ENCODE measurements at places on chromosomes 16 and 17.

- no peak for DNase-seq
These were observed 2.3 kb upstream of the DPH1 start for GRCh38 chr17:2027528-2028233.

DNA sequence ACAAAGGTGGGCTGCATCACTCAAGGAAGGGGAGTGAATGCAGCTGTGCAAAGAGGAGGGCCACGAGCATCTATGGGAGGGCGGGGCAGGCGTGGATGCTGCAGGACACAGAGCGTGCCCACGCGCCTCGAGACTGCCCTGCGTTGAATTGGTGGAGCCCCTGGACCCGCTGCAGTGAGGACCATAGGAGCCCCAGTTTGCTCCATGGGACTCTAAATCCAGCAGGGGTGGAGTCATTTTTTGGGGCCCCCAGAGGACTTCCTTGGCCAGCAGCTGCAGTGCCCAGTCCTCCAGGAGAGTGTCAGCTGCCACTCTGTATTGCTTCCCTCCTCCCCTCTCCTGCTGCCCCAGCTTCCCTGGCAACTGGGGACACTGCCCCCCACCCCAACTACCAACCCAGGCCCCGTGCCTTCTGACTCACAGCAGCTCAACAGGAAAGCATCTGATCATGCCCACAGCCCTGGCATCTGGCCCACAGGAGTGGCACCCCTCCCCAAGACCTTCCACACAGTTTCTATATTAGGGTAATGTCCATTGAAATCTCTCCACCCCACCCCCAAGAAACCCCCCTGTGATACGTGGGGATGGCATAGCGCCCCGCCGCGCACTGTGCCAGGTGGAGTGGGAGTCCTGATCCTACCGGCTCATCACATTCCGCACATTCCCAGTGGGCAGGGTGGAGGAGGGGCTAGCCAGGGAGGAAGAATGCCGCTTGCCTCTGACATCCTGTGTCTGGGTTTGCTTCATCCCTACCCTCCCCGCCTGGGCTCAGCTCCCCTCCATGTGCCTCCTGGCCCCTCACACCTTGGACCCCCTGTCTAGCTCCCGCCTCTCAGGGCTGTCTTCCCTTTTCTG lies 27.8 kb upstream of the ITGA3 start:
- DNase-seq: peak; percentile 43

DNA sequence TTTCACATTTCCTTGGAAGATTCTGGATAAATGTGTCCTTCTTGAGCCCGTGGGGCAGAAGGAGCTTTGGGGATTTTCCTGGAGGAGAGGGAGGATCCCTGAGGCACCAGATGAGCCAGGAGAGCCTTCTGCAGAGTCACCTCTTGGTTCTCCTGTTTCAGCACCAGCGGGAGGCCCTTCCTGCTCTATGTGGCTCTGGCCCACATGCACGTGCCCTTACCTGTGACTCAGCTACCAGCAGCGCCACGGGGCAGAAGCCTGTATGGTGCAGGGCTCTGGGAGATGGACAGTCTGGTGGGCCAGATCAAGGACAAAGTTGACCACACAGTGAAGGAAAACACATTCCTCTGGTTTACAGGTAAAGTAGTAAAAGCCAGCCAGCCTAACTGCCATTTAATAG lies 77.1 kb downstream of the ARSG start:
- no peak for DNase-seq

DNA sequence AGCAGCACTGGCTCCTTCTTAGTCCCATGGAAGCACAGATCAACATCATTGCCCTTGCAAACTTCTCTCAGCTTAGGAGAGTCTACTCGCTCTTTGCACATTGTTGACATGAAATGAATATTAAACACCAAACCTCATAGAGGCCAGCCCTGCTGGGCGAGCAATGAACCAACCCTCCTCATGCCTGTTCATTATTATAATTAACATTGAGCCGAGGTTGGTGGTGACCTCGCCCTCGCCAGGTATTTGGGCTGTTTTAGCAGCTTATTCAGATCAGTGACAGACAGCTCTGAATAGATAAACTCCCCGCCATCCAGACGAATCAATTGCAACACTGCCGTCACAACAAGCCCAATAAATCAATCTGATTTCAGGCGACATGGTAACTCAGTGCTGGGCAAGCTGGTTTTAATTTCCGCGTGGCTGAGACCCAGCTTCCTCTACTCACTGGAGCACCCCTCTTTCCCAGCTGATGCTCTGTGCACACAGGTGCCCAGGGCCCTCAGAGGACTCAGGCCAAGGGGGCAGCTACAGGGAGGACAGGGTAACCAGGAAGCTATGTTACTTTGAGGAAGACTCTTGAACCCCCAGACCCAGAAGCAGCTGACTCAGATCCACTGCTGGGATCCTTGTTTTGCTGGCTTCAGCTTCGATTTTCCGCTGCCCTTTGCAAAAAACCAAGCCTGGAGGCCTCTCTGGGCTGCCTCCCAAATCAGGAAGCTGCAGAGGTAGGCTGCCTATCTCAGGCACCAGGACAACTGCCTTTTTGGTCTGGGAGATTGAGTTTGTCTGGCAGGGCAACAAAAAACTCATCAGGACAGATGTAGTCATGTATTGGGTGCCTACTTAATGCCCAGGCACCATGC lies 10.7 kb upstream of the SEZ6 start:
- DNase-seq: no peak

- DNase-seq: no peak
These were observed 7.3 kb downstream of the CSF3 start for GRCh38 chr17:40022497-40022896.

DNA sequence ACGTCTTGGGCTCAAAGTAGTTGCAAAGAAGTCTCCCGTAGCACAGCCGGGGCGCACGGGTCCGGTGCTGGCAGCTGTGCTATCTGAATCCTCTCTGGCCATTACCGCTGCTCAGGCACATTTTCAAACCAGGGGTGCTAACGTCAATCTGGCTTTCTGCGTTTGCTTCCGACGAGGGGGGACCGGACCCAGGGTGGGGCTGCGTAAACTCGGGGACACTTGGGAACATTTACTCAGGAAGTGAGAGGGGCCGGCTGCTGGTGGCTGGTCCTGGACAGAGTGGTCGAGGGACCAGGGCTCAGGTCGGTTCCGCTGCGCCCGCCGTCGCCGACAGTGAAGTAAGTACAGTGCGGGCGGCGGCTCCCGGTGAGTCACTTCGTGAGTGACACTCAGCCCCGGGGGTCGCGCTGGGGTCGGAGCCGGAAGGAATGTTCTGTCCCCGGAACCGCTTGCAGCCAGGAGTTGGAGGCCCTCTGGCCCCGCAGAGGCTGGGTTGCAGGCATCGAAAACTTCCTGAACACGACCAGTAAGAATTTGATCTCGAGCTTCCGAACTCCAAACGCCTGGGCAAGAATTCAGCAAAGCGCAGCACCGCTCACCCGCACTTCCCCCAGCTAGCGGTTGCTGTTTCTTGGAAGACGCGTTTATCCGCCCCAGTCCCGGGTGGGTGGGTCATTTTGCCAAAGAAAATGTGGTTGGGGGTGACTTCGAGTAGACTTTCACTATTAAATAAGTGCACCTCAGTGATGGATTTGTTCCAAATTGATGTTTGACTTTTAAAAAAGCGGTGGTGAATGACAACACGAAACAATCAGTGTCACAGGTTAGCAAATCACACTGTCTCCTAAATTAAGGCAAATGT lies 1.4 kb upstream of the HS3ST3B1 start:
- peak; percentile 48 for DNase-seq

DNA sequence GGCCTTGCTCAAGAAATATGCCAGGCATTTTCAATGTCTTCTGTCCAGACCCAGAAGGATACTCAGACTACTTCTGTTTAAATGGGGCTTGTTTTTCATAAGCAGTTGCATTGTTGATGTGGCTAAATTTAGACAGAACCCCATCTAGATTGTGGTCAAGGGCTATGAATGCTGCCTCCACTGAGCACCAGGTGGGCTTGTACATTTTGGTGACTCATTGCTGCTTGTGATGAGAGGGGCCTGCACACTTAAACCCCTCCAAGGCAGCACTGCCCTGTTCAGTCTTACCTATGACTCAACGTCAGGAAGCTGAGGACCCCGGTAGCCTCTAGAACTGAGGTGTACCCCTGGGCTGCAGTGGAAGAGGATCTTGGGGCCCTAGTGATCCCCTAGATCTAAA lies 144.0 kb downstream of the PRKCA start:
- no peak for DNase-seq

GRCh38 chr16:1923299-1924034 lies 5.3 kb upstream of the HS3ST6 start:
- peak; percentile 83 for DNase-seq

DNA sequence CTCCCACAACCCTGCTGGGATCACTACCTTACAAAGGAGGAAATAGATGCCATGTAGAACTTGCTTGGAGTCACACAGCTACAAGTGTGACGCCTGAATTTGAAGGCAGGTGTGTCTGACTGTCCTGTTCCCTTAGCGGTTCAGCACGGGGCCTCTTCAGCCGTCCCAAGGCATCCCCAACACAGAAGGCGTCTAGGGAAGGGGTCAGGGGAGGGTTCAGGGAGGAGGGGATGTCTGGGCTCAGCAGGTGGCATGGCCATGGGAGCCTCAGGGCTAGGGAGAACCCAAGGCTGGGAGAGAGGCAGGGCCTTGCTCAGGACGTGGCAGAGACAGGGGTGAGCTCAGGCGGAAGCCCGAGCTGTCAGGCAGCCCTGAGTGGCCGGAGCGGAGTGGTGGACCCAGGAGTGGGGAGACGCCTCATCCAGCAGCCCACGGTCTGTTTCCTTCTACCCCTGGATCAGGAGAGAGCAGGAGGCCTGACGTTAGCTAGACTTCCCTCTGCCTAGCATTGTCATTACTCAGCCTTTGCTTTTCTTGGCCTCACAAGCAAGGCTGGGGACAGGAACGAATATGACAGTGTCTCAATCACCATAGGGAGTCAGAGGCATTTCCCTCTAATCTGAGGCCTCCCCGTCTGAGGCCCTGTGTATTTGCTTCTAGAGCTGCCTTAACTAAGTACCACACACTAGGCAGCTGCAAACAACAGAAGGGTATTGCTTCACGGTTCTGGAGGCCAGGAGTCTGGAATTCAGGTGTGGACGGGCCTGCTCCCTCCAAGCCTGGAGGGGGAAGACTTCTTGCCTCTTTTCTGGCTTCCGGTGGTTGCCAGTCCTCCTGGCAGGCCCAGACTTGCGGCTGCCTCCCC lies 31.3 kb upstream of the ANKRD40CL start:
- DNase-seq: peak; percentile 32

GRCh38 chr17:42193969-42194899 lies at the start of gene GHDC:
GHDC (minus strand) TSS chr17:42194494; CDS start chr17:42193581, 913 bp downstream.
- DNase-seq: peak; percentile 93

- DNase-seq: peak; percentile 90
These were observed 14.4 kb upstream of the FAAP100 start for GRCh38 chr17:81566461-81567126.
